Stimulated activated CD8-positive, alpha-beta memory T cell treated with anti-CD3 and anti-CD28 coated beads, Interleukin-15, amount 100 ng/mL, for 48 hours (primary cell): ENCODE measurements at places on chromosomes 12 and 14.

DNA sequence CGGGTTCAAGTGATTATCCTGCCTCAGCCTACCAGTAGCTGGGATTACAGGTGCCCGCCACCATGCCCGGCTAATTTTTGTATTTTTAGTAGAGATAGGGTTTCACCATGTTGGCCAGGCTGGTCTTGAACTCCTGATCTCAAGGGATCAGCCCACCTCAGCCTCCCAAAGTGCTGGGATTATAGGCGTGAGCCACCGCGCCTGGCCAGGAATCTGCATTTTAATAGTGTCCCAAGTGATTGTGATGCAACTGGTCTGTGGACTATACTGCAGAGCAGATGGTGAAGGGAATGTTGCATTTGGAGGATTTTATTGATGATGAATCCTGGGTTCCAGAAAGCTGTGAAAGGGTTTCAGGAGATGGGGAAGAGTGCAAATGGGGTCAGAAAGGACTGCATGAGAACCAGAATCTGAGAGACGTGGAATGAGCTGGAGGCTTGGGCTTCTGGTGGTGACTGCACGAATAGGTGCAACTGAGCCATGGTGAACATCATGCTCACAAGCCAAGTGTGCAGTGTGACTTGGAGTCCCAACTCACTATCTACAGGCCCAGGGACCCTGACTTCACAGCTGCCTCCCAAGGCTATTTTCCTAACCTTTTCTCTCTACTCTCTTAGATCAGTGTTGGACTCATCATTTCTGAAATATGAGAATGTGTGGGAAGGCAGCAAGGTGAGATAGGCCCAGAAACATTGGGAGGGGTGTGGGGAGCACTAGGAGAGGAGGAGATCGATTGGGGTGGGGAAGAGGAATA lies 4.5 kb downstream of the RPS26 start:
- DNase-seq = no peak

GRCh38 chr12:89323568-89324218 lies 28.6 kb downstream of the DUSP6 start:
- DNase-seq = no peak

- no peak for DNase-seq
These were observed 20.3 kb downstream of the KRT85 start for GRCh38 chr12:52347016-52347415.

DNA sequence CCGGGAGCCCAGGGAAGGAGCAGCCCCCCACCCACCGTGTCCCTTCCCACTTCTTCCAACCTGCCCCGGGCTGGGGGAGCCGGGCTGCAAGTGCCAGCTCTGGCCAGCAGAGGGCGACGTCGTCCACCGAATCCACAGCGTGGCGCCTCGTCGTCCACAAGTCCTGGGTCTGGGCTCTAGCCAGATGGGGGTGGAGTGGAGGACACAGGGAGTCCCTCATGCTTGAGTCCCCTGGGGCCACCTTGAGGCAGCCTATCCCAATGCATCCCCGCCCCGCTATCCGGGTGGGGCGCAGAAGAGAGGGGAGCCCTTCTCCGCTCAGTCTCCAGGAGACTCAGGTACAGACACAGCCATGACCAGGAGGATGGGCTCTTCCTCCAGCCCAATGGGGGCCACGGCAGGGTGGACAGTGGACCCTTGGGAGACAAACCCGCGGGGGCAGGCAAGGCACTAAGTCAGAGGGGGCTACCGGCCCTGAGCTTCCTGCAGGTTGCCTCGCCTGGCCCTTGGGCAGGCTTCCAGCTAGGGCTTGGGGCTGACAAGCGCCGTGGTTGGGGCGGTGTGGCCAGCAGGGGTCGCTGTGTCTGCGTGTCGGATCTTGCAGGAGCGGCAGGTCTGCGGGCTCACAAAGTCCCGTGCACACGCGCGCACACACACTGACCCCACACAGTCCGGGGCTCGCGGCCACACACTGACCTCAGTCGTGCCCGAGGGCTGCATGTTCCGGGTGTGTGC lies 5.5 kb downstream of the AQP5 start:
- DNase-seq = peak; percentile 80

- DNase-seq = no peak
These were observed 6.0 kb downstream of the TMCC3 start for GRCh38 chr12:94644141-94644979.

DNA sequence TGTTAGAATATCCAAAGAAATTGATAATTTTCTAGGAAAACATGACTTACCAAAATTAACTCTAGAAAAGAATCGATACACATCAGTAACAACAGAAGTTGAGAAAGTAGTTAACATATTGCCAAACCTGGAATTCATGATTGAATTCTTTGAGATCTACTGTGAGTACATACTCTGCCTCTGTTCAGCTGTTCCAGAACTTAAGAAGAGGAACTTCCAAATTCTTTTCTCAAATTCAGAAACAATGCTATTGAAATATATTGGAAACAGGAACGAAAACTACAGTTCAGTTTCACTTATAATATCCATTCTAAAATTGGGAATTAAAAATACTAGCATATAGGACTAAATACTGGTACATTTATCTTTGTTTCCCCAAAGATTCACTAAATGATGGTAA lies 57.9 kb downstream of the MARK3 start:
- no peak for DNase-seq

- DNase-seq = no peak
These were observed 140.0 kb downstream of the DPF3 start for GRCh38 chr14:72753879-72754400.

DNA sequence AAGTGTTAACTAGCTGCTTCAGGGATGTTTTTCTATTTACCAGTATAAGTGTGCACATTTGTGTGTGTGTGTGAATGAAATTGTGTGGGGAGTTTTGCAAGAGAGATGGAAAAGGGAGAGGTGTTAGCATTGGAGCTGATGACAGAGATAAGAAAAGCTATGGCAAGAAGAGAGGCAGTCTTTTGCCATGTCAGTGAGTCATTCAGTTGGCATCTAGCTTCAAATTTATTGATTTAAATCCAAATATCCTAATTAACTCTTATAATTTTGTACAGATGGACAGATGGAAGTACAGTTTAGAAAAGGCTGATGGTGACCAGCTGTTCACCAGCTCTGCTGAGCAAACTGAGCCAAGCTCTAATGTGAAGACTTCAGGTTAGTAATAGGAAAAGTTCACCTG lies 3.3 kb upstream of the BHLHE41 start:
- no peak for DNase-seq

DNA sequence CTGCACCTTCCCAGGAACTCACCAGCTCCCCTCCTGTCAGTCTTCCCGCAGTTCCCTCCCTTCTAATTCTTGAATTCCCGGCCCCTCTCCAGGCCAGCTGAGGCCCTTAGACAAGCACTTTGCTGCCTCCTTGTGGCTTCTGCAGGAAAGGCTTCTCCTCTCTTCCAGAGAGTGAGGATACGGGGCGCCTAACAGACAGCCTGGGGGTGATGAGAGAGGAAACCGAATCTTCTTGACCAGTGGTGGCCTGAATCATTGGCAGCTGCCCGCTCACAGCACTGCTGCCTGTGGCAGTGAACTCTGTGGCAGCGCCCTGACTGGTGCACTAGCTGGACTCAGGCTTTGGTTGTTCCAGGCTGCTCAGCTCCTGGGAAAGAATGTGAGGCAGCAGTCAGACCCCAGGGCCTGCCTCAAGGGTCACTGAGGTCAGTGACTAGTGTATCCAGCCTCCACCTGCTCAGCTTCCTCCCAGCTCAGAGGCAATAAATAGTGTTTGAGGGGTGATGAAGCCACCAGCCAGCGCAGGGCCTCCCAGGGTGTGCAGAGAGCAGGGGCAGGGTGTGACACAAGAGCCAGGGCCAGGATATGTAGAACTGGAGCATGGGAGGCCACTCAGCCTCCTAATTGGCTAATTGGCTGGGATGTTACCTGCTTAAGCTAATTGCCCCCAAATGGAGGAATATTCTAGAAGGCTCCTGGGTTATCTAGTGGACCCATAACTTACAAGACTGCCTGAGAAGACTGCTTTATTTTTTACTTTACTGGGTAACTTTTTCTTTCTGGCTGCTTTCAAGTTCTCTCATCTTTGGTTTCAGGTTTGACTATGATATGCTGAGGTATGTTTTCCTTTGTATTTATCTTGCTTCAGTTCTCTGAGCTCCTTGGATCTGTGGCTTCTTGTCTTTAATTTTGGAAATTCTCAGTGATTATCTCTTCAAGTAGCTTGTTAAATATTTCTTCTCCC lies 12.9 kb upstream of the MCRS1 start:
- peak; percentile 21 for DNase-seq
